ENCODE measurements at places on chromosomes 6 and 20.

- DNase-seq, result no peak
These were observed 447.4 kb downstream of the KIF16B start for GRCh38 chr20:16125816-16126215.

DNA sequence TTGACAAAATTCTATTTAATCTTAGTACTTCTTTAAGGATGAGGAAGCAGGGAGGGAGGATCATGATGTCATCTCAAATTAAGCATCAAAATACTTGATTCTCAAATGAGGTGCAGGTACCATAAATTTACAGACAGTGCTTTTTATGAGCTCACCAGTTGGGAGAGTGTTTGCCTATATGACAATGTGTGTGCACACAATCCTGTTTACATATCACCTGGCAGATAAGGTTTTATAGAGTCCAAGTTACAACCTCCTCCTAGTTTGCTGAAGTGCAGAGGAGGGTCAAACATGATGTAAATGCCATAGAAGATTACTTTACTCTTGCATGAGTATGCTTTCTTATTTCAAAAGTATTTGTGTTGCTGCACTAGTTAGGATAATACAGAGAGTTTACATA, 6.4 kb downstream of the ATXN1 start:
- DNase-seq, result no peak

- DNase-seq, result no peak
These were observed at the start of gene ENPP1 for GRCh38 chr6:131807644-131808459. TSS of gene ENPP1 (plus strand) at chr6:131808020. CDS start at chr6:131808036, 16 bp downstream.

DNA sequence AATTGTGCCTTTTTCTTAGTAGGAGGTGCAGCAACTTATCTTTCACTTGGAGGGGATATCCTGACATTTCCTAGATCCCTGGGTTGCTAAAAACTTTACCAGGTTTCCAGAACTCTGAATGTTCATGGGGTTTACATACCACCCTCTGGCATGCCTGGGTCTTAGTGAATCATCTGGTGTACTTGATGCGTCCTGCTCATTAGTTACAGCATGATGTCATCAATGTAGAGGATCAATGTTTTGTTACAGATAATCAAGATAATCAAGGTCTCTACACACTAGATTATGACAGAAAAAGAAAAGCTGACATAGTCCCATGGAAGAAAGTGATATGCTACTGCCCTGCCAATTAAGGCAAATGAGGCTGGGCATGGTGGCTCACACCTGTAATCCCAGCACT, 27.0 kb downstream of the FITM2 start:
- no peak for DNase-seq

- no peak for DNase-seq
These were observed 376.3 kb downstream of the RNGTT start for GRCh38 chr6:88587150-88587520.

DNA sequence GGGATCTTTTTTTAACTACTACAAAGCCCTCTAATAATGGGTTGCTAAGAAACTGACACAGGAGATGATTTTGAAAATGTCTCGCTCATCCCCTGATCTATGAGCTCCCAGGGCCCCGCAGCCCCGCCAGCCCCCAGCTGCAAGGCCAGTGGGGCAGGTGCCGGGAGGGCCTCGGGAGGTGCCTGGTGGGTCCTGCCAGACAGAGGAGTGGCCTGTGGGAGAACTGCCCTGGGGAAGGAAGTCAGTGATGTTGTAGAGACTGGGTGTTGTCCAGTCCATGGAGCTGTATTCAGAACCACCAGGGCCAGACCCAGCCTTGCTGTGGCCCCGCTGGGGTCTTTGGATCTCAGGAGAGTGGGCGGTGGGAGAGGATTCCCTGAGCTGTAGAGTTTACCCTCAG, 258.7 kb downstream of the TAF4 start:
- DNase-seq, result no peak

GRCh38 chr20:33443006-33443511, 504 bp downstream of the SNTA1 start:
- no peak for DNase-seq

DNA sequence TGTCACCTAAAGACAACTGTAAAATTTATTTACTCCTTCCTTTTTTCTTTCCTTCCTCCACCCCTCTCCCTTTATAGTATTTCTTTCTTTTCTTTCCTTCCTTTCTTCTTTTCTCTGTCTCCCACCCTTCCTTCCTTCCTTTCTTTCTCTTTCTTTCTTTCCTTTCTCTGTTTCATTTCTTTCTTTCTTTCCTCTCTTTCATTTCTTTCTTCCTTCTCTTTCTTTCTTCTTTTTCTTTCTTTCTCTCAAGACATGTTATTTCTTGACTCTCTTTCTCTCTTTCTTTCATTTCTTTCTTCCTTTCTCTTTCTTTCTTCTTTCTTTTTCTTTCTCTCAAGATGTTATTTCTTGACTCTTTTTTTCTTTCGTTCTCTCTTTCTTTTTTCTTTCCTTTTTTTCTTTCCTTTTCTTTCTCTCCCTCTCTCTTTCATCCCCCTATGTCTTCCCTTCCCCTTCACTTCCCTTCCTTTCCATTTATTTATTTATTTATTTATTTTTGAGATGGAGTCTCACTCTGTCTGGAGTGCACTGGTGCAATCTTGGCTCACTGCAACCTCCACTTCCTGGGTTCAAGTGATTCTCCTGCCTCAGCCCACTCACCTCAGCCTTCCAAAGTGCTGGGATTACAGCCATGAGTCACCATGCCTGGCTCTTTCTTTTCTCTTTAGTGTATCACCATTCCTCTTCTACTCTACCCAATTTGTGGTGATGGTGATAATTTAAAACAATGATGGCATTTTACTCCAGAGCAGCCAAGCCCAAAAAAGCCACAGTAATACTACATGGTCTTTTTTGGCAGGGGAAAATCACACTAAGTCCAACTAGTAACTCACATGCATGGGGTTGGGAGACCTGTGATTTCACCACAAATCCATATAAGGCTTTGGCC, 188.2 kb downstream of the ADGRG6 start:
- no peak for DNase-seq

- DNase-seq, result no peak
These were observed 64.2 kb upstream of the BTN3A2 start for GRCh38 chr6:26300828-26301227.

- DNase-seq, result no peak
These were observed 16.7 kb downstream of the HMGCLL1 start for GRCh38 chr6:55562318-55562717.

GRCh38 chr6:17423026-17423425, 29.6 kb downstream of the CAP2 start:
- DNase-seq, result no peak

GRCh38 chr20:33211817-33212424, 5.2 kb upstream of the BPIFA3 start:
- DNase-seq, result no peak

DNA sequence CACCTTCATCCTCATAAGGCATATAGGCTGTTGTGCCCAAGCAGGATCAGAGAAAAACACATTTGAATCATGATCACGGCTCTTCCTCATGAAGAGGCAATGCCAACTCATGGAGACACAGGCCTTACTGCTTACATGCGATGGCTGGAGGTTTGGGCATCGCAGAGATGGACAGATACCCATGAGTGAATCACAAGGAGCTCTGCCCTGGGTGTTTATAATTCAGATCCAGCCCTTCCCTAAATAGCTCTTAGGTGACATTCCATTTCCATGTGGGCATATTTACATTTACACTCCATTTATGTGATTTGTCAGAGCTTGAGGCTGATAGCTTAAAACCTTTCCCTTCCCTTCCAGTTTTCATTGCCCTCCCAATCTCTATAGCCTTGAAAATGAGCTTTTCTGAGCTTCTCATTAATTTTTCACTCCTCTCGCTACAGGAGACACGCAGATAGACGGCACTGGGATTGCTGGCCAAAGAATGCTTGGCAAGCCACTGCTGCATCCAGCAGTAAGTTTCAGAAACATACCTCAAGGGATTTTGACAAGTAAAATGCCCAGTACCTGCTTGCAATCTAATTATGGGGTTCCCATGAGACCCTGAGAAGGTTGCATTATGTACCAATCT, 249.1 kb downstream of the TBC1D7 start:
- DNase-seq, result no peak

DNA sequence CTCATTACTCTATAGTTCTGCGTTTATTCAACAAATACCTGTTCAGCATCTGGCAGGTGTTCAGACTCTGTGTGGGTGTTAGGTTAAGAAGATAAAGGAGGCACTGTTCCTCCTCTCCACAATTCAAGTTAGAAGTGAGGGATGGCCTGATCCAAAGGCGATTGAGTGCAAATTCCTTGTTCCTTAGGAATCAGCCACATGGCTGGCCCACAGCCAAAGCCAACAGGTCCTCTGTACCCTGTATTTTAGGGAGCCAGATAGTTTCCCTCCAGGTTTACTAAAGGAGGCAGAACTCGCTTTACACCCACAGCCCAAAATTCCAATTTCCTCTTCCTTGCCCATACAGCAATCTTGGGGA, 5.0 kb upstream of the CD40 start:
- no peak for DNase-seq

GRCh38 chr6:150196942-150197745, 54.3 kb downstream of the PPP1R14C start:
- no peak for DNase-seq

GRCh38 chr20:57205606-57206219, 60.7 kb downstream of the BMP7 start:
- no peak for DNase-seq

DNA sequence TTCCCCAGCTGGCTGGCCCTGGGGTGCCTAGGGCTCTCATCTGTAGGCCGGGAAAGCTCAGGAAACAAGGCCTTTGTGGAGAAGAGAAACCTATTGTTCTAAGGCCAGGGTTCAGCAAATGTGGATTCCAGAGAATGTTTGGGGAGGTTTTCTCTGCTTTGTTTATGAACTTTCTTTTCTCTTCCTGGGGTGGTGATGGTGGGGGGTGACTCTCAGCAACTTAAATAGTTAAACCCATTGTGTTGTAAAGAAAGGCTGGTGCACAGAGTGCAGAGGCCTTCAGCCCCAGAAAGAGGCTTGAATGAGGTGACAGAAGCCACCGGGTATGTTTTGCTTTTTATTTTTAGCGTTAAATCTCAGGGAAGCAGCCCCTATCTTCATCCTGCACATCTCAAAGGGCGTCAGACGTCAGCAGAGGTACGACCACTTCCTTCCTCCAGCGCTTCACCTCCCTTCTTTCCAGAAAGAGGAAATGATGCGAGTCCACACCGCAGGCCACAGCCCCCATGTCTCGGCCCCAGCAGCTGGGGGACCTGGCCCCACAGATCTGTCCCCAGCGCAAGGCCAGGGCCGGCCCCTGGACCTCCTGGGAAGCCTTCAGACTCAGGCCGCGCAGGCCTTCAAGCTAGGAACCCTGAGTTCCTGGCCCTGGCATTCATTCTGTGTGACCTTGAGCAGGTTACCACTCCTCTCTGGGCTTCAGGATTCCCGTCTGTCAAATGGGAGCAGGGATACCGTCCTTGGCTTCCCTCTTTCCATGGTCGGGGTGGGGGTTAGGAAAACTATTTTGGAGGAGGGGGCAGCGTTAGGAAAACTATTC, 605 bp upstream of the PPP1R16B start:
- peak; percentile 40 for DNase-seq

GRCh38 chr6:152981219-152981618, 1.6 kb downstream of the FBXO5 start:
- DNase-seq, result no peak

- no peak for DNase-seq
These were observed 305.5 kb upstream of the SGK1 start for GRCh38 chr6:134623401-134623800.

- no peak for DNase-seq
These were observed 110.0 kb upstream of the EYS start for GRCh38 chr6:65816991-65817390.

GRCh38 chr20:23386304-23387117, 24.5 kb downstream of the GZF1 start:
- no peak for DNase-seq

DNA sequence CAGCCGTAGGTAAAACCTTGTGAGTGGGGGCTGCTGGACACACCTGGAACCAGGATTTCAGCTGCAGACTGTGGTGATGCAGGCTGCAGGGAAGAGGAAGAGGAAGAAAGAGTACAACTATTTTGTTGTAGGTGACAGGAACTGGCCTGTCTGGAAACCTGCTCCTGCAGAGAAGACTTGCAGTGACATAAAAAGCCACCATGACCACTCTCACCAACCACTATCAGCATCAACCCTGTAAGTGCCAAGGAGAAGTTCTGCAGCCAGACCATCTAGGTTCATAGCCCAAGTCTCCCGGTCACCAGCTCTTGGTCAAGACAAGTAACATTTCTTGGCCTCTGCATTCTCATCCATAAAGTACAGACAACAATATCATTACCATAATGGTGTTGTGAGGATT, 91.2 kb downstream of the PREX1 start:
- DNase-seq, result no peak

DNA sequence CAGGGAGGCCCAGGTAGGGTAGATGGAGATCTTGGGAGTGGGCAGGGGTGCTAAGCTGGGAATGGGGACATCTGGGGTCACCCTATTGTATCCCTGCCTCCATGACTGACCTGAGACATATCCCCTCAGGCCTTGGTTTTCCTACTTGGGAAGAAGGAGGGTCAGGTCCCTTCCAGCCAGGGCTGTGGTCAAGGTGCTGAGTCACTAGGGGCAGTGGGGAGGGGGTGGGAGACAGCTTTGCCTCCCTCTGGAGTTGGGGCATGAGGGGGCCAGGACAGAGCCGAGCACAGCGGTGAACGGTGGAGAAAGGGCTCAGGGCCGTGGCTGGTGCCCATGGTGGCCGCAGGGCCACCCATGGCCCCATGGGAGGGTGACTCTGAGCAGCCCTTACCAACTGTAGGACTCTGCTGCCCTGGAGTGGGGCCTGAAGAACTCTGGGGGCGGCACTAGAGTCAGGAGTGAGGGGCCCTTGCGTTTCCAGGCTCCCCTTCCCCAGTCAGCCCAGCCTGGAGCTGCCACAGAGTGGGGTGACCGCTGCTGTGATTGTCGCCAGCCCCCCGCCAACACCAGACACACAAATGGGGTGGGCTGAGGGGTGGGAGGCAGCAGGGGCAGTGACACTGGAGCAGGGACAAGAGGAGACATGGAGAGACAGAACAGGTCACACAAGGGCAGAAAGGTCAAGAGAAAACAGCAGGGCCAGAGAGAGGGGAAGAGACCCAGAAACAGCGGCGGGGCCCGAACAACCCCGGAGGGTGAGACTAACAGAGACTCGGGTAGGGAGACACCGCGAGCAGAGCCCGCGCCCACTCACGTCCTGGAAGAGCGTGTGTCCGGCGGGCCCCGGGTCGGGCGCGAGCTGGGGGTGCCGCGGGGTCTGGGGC, 576 bp downstream of the NECAB3 start:
- DNase-seq, result no peak

GRCh38 chr6:113031591-113032238, 684.6 kb downstream of the RFPL4B start:
- no peak for DNase-seq

DNA sequence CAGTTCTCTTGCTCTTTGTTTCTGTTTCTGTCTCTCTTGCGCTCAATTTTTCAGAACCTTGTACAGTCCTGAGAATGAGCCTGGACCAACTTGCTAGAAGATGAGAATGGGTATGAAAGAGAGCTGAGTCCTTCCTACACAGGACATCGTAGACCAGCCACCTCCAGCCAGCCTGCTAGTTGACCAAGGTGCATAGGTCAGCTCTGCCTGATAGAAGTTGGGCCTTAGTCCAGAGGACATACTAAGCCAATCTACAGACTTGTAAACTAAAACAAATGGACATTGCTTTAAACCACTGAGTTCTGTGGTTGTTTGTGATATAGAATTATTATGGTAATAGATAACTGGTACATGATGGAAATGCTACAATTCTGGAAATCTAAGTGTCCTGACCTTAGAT, 236.4 kb upstream of the ZFP64 start:
- no peak for DNase-seq

GRCh38 chr6:168195712-168196111, 116.7 kb upstream of the FRMD1 start:
- DNase-seq, result no peak
